ENCODE measurements at places on chromosomes 16 and 17.

DNA sequence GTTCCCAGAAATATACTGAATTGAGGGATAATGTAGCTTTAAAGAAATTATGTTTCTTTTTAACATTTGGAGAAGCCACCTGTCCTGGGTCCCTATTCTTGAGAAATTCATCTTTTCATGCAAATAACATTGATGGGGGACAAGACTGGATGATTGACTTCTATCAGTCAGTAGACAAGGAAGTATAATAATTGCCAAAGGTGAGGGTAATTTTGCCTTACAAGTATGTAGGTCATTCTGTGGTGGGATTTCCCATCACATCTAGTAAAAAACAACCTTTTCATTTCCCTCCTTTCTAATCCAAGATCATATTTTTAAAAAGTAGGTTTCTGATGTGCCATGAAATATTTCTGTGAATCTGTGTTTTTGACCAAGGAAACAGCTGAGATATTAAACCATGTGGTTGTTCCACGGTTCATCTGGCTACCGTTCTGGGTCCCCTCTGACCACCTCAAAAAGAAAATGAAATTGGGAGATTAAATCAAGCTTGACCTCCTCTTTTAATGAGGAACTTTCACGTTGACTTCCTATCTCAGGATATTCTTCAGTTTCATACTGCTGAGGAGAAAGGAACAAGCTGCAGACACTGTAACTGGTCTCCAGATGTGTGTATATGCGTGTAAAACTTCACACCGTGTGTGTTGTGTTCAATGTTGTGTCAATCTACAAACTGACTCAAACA, 138.6 kb downstream of the MAP2K6 start:
- DNase-seq = no peak

DNA sequence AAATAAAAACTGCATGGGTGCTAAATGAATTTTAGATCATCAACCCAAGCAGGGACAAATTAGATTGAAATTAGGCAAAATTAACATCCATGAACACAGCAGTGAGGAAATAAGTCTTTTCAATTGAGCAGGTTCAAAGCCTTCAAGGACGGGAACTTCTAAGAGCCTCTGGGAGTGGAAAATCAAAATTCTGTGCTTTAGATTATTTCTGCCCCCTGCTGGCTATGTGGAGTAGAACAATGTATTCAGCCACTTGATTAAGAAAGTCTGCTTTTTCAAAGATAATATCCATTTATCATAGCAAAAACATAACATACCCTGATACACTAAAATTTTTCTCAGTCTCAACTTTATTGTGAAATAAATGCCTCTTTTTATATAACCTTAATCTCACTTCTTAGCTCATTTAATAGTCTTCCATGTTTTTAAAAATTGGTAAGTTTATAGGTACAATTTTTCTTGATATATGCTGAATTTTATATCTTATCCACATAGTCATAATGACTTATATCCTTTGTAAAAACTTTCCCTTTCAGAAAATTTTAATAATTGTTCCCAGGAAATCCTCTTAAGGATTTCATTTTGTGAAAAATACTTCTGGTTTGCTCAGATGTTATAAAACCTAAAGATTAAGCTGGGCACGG, 28.1 kb upstream of the NOL11 start:
- no peak for DNase-seq

DNA sequence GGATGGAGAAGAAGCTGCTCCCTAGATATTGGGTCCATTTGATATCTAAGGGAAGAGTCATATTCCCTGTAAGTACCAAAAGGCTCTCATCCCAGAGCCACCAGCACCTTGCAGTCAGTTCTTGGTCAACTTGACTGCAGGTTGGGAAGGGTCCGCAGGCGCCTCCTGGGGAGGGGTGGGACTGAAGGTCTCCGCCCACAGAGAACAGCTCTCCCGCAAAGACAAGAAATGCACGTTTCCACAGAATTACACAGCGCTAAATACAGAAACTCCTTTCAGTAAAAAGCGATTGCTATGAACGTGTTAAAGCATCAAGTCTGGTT, 864 bp upstream of the CTCF start:
- no peak for DNase-seq

DNA sequence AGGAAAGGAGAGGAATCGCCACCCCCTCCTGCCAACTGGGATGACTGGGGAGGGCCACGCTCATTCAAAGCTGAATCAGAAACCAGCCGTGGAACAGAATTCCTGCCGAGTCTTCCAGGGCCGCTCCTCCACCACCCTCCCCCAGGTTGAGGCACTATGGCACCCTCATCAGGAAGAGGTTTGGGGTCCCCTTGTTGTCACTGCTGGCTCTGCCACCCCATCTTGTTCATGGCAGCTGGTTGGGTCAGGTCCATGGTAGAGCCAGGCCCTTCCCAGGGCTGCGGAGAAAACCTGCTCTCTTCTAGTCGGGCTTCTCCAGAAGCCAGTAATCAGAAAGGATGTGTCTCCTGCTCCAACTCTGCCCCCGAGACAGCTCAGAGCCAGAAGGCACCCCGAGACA, 41.8 kb downstream of the KCNJ12 start:
- DNase-seq = no peak

- no peak for DNase-seq
Measured at GRCh38 chr16:57497121-57497520, 10.8 kb upstream of the DOK4 start.

DNA sequence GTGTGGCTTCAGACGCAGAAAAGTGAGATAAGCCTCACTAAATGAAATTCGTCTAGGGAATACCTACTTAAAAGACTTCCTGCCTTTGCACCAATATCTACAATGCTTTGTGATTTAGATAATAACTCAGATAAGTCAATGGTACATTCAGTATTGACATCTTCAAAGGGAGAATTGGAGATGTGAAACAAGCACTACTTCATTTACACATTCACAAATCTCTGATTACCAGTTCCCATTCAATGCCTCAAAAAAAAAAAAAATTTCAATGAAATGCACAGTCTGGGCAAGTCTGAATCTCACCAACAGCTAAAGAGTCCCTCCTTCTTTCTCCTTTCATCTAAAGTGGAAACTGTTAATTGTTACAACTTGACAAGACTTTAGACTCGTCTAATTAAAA, 3.7 kb downstream of the PHF12 start:
- DNase-seq = no peak

DNA sequence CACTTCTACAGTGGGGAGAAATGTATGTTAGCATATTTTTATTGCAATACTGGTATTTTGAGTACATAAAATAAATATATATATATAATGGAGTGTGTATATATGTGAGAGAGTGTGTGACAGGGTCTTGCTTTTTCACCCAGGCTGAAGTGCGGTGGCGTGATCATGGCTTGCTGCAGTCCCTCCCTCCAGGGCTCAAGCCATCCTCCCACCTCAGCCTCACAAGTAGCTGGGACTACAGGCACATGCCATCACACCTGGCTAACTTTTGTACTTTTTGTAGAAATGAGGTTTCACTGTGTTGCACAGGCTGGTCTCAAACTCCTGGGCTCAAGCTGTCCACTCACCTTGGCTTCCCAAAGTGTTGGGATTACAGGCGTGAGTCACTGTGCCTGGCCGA, 4.1 kb downstream of the CYLD start:
- DNase-seq = no peak

- DNase-seq = no peak
Measured at GRCh38 chr17:73941919-73942530, 261.5 kb upstream of the RPL38 start.

- DNase-seq = no peak
Measured at GRCh38 chr17:10022416-10022815, 117.3 kb upstream of the RCVRN start.
